ENCODE measurements at places on chromosomes 13 and 19.

GRCh38 chr19:8113017-8113416, 36.4 kb downstream of the FBN3 start:
- no peak for DNase-seq

- DNase-seq, result no peak
These were observed 23.0 kb upstream of the ZNF536 start for GRCh38 chr19:30349131-30349730.

- DNase-seq, result no peak
These were observed 1.0 kb downstream of the RTBDN start for GRCh38 chr19:12833418-12833737.

DNA sequence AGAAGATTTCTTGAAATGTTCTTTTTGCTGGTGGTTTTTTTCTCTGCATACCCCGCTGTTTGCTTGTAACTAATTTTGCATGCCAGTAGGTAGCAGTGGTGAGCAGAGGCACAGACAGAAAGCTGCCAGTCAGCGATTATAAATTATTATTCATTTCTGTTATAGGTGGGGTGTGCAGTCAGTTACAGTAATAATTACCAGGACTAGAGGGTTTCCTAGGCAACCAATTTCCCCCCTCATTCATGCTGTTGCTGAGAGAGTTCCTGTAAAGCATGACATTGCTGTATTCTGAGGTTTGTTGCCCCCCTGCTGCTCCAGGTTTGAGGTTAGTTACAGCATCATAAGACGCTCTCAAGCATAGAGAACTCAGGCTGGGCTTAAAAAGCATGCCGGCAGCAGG, 104.5 kb downstream of the URI1 start:
- no peak for DNase-seq

- DNase-seq, result no peak
These were observed 4.4 kb downstream of the HAS1 start for GRCh38 chr19:51719251-51719988.

GRCh38 chr13:21897161-21897560, 226.3 kb downstream of the FGF9 start:
- DNase-seq, result no peak

- no peak for DNase-seq
These were observed 371.4 kb downstream of the KCNRG start for GRCh38 chr13:50386541-50387050.

DNA sequence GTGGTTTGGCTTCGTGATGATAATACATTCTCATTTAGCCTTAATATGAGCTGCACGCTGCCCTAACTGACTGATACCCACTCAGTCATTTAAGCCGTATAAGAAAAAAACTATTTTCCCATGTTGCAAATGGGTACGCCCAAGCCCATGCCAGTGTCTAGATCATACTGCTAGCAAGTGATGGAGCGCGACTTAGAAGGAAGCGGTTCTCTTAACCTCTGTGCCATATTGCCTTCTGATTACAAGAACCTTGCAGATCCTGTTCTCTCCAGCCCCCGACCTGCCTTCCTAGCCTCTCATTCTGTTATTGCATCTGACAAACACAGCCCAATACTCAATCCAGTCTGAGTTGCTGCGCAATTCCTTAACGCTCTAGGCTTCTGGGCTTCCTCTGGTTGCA, 603 bp downstream of the GPALPP1 start:
- no peak for DNase-seq

DNA sequence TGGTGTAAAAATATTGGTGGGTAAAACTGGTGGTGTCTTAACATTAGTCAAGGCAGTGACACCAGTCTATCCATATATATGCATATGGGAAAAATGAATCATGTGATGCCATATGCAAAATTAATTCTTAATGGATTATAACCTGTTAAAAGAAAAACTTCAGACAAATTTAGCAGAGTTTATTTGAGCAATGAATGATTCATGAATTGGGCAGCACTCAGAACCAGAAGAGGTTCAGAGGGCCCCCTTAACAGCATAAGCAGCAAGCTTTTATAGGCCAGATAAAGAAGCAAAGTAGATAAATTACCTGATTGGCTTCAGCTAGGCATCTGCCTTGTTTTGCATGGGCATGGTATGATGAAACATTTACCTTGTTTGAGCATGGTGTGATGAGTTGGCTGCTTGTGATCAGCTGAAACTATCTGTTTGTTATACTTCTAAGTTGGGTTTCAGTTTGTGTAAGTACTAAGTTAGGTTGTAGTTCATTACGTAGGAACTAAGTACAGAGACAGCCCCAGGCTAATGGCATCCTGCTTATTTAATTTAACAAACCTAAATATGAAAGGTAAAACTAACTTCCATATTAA, 66.6 kb downstream of the DNAJC15 start:
- DNase-seq, result no peak

GRCh38 chr13:90416938-90417337, 930.5 kb upstream of the MIR17HG start:
- no peak for DNase-seq

- no peak for DNase-seq
These were observed 418.1 kb upstream of the ARGLU1 start for GRCh38 chr13:106986033-106986484.

- no peak for DNase-seq
These were observed 5.5 kb downstream of the C2CD4C start for GRCh38 chr19:403221-404027.

GRCh38 chr13:74084375-74084935, 49.7 kb downstream of the KLF12 start:
- DNase-seq, result no peak

DNA sequence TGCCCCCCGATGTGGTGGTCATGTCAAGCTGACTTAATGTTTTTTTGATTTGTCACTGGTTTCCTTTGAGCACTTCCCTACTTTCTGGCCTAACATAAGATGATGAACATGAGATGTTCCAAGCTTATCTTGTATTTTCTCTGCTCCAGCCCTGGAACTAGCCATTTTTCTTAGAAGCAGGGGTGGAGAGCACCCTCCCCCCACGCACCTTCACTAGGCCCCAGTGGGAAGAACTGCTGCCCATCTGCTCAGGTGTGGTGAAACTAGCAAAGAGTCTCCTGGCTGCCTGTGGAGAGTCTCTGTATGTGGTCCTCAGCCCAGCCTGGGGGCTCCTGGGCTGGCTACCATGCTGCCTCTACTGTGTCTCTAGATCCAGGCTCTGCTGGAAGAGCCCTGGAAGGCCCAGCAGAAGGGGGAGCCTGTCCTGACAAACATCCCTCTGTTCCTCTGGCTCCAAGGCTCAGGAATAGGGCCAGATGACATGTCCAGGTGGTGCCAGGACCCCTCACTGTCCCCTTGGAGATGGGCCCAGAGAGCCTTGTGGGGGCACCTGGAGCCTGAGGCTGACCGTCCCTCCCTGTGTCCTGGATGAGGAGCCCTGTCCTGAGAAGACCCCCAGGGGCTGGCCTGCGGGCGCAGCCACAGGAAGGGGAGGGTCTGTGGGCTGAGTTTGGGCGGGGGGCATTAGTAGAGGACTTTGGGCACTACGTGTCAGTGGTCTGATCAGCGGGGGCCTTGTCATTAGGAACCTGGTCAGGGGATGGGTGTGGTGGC, 4.8 kb upstream of the ZNF14 start:
- no peak for DNase-seq

- DNase-seq, result no peak
These were observed 3.8 kb upstream of the RPL36 start for GRCh38 chr19:5686326-5686646.

GRCh38 chr13:41502673-41503072, 45.3 kb downstream of the RGCC start:
- DNase-seq, result no peak

- DNase-seq, result no peak
These were observed 48.7 kb upstream of the ITM2B start for GRCh38 chr13:48184260-48184659.

DNA sequence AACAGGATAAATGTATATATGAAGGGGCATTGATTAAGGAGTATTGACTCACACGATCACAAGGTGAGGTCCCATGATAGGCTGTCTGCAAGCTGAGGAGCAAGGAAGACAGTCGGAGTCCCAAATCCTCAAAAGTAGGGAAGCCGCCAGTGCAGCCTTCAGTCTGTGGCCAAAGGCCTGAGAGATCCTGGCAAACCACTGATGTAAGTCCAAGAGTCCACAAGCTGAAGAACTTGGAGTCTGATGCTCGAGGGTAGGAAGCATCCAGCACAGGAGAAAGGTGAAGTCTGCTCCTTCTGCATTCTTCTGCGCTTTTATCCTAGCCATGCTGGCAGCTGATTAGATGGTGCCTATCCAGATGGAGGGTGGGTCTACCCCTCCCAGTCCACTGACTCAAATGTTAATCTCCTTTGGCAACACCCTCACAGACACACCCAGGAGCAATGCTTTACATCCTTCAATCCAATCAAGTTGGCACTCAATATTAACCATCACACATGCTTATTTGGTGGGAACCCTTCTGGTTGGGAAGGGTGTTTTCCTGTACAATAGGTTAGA, 55.1 kb downstream of the SLAIN1 start:
- DNase-seq, result no peak

DNA sequence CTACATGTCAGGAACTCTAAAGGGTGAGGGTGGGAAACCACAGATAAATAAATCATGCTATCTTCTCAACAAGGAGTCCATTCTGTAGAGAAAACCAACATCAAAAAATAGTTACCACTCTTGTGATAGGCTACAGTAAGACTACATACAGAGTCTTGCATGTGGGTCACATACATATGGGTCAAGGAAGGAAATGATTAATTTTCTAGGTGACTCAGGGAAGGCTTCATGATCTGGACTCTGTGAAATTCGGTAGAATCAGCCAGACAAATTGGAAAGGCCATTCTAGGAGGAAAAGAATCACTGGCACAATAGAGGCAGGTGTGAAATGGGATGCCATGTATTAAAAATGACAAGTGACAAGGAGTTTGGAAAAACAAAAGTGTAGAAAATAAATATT, 638.9 kb downstream of the LIG4 start:
- no peak for DNase-seq

Measured in stimulated activated CD8-positive, alpha-beta memory T cell treated with anti-CD3 and anti-CD28 coated beads, Interleukin-12 subunit alpha, Interleukin-12 subunit beta, amount 100 ng/mL, for 4 hours (primary cell).